ENCODE measurements at places on chromosomes 7 and 10. TPM values are rescaled to one million over a fixed set of nuclear protein-coding genes. Genes with fewer than 3 reads are reported as not detected.

FOXI2 gene
- polyA plus RNA-seq = not detected

IGF2BP3 gene
- polyA plus RNA-seq = 0.60 TPM

HMX2 gene
- not detected for polyA plus RNA-seq

ANK3 gene
- not detected for polyA plus RNA-seq

JAZF1 gene
- polyA plus RNA-seq = 18.1 TPM

POLR1F gene
- polyA plus RNA-seq = 17.9 TPM

GBX1 gene
- polyA plus RNA-seq = not detected

ANKRD1 gene
- polyA plus RNA-seq = not detected

ODAD2 gene
- not detected for polyA plus RNA-seq

ANKRD22 gene
- 2.7 TPM for polyA plus RNA-seq

CD36 gene
- polyA plus RNA-seq = 735 TPM

STEAP1B gene
- 0.16 TPM for polyA plus RNA-seq

IDE gene
- polyA plus RNA-seq = 21.8 TPM

GPC2 gene
- polyA plus RNA-seq = not detected

NCF1 gene
- polyA plus RNA-seq = 489 TPM

PCBD1 gene
- polyA plus RNA-seq = 28.3 TPM

ASZ1 gene
- polyA plus RNA-seq = not detected

PTPN20 gene
- polyA plus RNA-seq = 0.04 TPM

EPO gene
- not detected for polyA plus RNA-seq

SLC18A3 gene
- not detected for polyA plus RNA-seq

ZNF488 gene
- not detected for polyA plus RNA-seq

KCNMA1 gene
- 0.11 TPM for polyA plus RNA-seq

RHOBTB1 gene
- polyA plus RNA-seq = 0.41 TPM

CHST15 gene
- polyA plus RNA-seq = 82.1 TPM

TAS2R16 gene
- polyA plus RNA-seq = not detected

PPRC1 gene
- 1.1 TPM for polyA plus RNA-seq

OIT3 gene
- not detected for polyA plus RNA-seq

GPR15LG gene
- polyA plus RNA-seq = not detected

LRIT1 gene
- polyA plus RNA-seq = not detected

ACBD7 gene
- not detected for polyA plus RNA-seq

ZWINT gene
- 0.43 TPM for polyA plus RNA-seq

LIPN gene
- polyA plus RNA-seq = 12.9 TPM

BNIP3 gene
- 4.6 TPM for polyA plus RNA-seq

TAS2R41 gene
- polyA plus RNA-seq = 0.19 TPM

IL6 gene
- polyA plus RNA-seq = 0.28 TPM

AOAH gene
- 305 TPM for polyA plus RNA-seq

LHFPL3 gene
- not detected for polyA plus RNA-seq

AS3MT gene
- not detected for polyA plus RNA-seq

LBX1 gene
- polyA plus RNA-seq = not detected

BLOC1S2 gene
- 111 TPM for polyA plus RNA-seq

ZNF277 gene
- polyA plus RNA-seq = 17.5 TPM

HYCC1 gene
- 4.7 TPM for polyA plus RNA-seq

POU6F2 gene
- not detected for polyA plus RNA-seq

BMPER gene
- not detected for polyA plus RNA-seq

All from CD14-positive monocyte (primary cell).